T-helper 1 cell (primary cell): ENCODE measurements at places on chromosomes 6 and 20.

- DNase-seq, result no peak
Measured at GRCh38 chr6:154539593-154540269, 29.2 kb upstream of the CNKSR3 start.

GRCh38 chr20:62258499-62259293 lies 20.4 kb downstream of the OSBPL2 start:
- DNase-seq, result no peak

DNA sequence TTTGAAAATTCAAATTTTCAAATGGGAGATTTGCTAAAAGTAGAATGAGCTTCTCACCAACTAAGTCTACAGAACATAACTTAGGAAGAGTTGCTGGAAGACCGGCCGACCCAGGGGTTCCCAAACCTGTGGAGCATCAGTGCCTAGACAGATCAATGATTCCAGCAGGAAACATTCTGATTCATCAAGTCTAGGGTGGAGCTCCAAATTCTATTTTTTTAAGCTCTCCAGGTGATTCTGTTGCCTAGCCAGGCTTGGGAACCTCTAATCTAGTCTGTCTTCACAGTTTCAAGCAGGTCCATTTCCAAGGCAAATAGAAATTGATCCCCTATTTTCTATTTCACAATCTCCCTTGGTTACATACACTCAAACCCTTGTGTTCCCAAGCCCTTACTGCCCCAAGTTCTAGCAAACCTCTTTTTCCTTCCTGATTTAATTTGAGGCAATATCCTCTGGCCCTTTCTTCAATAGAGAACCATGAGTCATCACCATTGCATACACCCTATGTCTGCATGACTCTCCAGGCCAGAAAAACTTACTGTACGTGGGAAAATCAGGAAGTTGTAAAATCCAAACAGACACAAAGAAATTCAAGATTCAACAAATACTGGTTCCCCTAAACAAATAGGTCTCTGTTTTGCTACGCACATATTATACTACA lies 8.9 kb downstream of the ATXN1 start:
- DNase-seq, result no peak

- no peak for DNase-seq
Measured at GRCh38 chr20:32224463-32224862, 16.8 kb downstream of the POFUT1 start.

DNA sequence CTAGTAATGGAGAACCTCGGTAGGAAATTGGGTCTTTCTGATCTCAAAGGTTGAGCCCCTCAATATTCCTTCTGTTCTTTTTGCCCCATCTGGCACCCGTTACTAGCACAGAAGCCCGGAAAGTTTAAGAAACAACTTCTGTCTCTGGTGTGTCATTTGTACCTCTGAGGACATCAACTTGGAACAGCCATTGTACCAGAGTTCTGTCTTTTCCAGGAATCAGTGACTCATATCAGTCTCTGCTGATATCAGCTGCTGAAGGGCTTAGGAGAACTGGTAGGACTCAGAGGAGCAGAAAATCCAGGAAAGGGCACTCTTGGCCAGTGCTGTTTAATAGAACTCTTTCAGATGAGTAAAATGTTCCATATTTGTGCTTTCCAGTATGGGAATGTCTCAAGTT lies 78.3 kb upstream of the CHD6 start:
- DNase-seq, result no peak

DNA sequence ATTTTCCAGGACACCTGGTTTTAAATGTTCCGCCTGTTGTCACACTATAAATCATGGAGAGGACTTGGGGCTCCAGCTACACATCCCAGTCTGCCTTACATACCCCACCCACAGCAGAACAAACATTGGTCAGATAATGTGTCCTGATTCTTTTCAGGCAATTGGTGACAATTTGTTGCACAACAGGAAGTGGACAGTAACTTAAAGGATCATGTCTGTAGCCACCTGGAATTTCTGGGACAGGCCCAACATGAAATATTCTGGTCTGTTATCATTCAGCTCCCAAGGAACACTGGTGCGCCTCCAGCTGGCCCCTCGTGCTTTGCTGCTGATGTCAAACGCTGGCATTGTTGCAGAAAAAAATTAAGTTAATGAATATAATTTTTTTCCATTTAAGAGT lies 117.2 kb downstream of the SOBP start:
- no peak for DNase-seq

- no peak for DNase-seq
Measured at GRCh38 chr6:164396071-164397047, 913.0 kb downstream of the C6orf118 start.

- DNase-seq, result no peak
Measured at GRCh38 chr6:163825033-163825432, 410.5 kb downstream of the QKI start.

GRCh38 chr6:27419363-27419762 lies 30.8 kb downstream of the ZNF391 start:
- no peak for DNase-seq

GRCh38 chr20:43959079-43959919 lies 44.6 kb downstream of the TOX2 start:
- DNase-seq, result no peak

- no peak for DNase-seq
Measured at GRCh38 chr20:11274141-11274594, 600.4 kb upstream of the JAG1 start.

DNA sequence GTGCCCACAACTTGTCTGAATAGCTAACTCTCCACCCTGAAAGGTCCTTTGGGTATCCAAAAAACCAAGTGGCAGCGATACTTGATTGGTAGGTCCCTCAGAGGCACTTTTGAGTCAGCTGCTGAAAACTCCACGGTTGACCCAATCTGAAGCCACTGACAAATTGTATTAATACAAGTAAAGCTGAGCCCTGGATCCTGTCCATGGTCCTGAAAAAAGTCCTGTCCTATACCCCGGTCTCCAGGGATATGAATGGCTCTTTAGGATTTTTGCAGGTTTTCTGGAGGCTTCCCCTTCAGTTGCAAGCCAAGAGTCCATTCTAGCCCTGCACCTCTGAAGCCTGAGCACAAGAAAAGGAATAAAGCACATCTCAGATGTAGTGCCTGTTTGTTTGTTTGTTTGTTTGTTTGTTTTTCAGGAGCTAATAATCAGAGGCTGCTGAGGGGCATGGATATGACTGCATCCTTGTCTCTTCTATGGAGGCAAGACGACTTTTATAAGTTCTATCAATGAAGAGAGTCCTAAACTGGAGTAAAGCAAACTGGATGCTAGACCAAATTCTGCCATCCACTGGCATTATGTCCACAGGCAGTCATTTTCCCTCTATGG lies 1.7 kb upstream of the SLC12A5 start:
- DNase-seq, result no peak

GRCh38 chr6:52640916-52641315 lies 30.0 kb upstream of the TMEM14A start:
- DNase-seq, result no peak

GRCh38 chr20:11117808-11118528 lies 444.2 kb upstream of the JAG1 start:
- no peak for DNase-seq

- DNase-seq, result no peak
Measured at GRCh38 chr20:37385659-37386504, 39.9 kb downstream of the SRC start.

DNA sequence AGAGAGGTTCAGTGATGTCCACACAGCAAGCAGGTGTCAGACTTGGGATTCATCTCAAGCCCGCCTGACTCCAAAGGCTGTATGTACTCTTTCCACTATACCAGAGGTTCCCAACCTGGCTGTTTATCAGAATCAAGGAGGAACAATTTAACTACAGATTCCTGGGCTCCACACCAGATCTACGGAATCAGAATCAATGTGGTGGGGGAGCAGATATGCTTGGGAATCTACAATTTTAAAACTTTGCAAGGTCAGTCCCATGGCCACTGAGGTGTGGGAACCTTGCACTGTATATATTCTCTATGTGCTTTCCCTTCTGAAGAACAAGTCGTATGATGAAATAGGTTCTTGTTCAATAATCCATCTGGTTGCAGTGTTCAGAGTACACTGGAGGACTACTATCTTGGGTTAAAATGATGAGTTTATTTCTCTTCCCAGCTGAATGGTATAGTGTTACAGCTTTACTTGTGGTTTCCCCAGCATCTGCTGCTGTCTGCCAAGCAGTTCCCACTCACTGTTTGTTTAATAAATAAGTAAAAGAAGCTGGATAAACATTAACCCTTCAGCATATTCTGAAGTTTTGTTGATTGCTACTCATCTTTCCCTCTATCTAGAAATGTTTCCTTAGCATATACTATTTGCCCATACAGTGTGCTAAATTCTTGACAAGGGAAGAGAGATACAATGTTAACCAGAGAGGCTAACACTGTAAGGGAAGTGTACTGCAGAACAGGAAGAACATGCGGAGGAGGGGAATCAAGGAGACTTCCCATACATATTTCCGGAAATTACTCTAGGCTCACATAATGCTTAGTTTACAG lies 9.9 kb downstream of the TTI1 start:
- DNase-seq, result no peak

GRCh38 chr6:17004269-17004668 lies 97.6 kb upstream of the STMND1 start:
- DNase-seq, result no peak

GRCh38 chr20:237489-237888 lies 10.4 kb downstream of the DEFB129 start:
- no peak for DNase-seq

DNA sequence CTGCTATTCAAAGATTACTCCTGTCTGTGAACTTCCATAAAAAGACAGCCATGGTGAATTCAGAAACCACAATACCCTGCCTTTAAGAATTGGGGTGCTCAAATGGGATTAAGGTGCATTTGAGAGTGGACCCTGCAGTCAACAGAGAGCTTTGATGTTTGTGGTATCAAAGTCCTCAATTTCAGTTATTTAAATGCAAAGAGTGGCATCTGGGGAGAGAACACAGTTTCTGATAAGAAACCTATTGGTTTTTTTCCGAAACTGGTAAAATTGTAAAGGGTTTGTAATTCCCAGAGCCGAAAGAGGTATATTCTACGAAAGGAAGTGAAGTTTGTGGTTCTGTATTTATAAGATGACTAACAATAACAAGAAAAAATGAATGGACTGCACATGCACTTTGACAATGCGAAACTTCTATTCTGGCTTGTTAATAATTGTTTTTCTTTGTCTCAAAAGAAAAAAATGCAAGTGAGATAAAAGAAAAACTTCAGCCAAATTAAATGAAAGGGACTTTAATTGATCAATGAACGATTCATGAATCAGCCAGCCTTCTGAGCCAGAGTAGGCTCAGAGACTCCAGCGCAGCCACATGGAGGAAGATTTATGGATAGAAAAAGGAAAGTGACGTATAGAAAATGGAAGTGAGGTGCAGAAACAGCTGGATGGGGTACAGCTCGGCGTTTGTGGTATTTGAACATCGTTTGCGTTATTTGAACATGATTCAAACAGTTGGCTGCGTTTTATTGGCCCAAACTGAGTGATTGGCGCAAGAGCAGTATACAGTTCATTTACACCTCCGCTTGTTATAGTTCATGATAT lies 70.5 kb upstream of the DUSP22 start:
- no peak for DNase-seq

GRCh38 chr6:56796196-56796532 lies 153.5 kb upstream of the DST start:
- DNase-seq, result no peak

GRCh38 chr20:5835871-5836270 lies 85.7 kb downstream of the SHLD1 start:
- no peak for DNase-seq

- no peak for DNase-seq
Measured at GRCh38 chr6:137522198-137522798, 28.1 kb upstream of the OLIG3 start.

- DNase-seq, result no peak
Measured at GRCh38 chr20:38918172-38918571, 8.0 kb upstream of the FAM83D start.

- no peak for DNase-seq
Measured at GRCh38 chr6:48610846-48611245, 499.8 kb upstream of the PTCHD4 start.

GRCh38 chr6:161476711-161477110 lies 202.8 kb upstream of the AGPAT4 start:
- no peak for DNase-seq

DNA sequence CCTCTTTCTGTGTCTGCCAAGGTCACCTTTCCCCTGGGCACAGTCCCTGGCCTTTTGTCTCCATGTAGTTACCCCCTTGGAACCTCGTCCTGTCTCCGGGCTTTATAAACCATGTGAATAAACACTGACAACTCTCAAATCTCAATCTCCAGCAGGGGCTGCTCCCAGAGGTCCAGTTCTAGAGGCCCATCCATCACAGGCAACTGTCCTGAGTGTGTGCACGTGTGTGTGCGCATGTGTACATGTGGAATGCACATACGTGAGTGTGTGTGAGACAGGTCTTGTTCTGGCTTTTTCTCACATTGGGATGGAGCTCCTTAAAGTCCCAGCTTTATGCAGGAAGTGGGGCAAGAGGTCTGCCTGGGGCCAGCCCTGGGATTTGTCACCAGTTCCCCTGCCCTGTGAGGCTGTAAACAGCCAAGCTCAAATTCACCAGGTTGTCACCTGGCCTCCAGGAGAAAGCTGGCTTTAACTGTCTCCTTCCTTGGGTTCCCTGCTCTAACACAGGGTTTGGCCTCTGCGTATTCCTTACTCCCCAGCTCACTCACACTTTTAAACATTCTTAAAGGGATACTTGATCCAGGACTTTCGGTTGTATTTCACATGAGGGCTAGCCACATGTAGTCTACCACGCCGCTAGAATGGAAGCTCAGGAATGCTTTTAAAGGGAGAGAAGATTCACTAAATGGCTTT lies 42.7 kb downstream of the RAMACL start:
- no peak for DNase-seq

DNA sequence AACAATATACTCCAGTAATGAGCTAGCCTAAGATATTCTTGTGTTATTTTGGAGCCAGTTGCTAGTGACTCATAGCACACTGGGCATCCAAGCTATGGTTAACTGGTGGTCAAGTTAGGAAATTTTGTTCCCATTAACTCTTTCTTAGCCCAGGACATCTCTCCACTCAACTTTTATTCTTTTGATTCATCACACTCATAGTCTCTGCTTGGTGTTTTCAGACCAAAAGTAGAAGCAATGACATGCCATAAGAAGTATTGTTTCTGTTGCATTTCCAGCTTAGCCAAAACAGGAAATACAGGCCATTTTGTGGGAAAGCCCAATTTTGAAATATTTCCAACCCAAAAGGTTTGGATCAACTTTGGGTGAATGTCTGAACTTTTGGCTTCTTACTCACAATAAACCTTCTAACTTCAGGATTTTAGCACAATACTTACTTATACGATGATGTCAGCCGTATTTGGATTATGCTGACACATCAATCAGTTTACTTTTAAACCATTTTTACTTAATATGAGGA lies 31.6 kb upstream of the CCN2 start:
- DNase-seq, result no peak

DNA sequence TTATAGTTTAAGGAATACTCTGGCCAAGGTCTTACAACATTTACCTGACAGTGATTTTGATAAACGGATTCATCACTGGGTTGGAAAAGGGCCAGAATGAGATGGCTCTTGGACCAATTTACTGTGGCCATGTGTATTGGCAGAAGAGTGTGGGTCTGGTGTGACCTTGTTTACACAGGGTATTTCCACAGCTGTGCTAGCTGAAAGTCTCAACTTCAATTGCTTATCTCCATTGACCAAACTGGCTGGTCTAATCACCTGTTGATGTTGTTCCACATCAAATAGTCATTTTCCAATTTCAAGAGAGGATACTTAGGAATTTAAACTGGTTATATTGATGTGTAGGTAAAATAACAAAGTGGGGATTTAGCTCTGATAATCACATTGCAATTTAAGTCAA lies 501.6 kb upstream of the MAP3K7 start:
- no peak for DNase-seq
